Activated T-helper 1 cell treated with anti-CD3 and anti-CD28 coated beads, Interleukin-2, amount 50 U/mL, for 16 hours (primary cell): ENCODE measurements at places on chromosomes 3 and 15.

- no peak for DNase-seq
Measured at GRCh38 chr15:71133747-71134472, 18.6 kb downstream of the THSD4 start.

- DNase-seq = no peak
Measured at GRCh38 chr15:81882504-81882903, 163.3 kb downstream of the MEX3B start.

GRCh38 chr3:71144525-71145253 lies 438.8 kb downstream of the FOXP1 start:
- DNase-seq = no peak

DNA sequence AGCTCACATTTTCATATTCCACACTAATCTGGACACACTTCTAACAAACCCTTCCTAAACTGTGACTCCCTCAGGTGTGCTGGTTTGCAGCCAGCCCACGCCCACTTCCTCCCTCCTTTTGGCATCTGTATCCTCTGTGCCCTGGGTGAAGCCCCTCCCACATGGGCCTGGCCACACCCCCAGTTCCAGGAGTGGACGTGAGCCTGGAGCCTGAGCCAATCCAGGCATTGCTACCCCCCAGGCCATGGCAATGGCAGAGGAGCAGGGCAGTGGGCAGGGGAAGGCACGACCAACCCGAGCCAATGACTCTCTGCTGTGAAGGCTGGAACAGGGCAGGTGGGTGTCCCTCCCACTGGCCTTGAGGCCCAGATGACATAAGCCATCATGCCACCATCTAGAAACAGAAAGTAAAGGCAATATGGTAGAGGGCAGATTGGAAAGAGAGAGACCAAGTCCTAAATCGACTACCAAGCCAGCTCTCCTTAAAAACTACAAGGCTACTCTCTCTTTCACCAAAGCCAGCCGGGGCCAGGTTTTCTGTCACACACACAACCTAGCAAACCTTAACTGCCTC lies 18.6 kb downstream of the FAM174B start:
- DNase-seq = no peak

DNA sequence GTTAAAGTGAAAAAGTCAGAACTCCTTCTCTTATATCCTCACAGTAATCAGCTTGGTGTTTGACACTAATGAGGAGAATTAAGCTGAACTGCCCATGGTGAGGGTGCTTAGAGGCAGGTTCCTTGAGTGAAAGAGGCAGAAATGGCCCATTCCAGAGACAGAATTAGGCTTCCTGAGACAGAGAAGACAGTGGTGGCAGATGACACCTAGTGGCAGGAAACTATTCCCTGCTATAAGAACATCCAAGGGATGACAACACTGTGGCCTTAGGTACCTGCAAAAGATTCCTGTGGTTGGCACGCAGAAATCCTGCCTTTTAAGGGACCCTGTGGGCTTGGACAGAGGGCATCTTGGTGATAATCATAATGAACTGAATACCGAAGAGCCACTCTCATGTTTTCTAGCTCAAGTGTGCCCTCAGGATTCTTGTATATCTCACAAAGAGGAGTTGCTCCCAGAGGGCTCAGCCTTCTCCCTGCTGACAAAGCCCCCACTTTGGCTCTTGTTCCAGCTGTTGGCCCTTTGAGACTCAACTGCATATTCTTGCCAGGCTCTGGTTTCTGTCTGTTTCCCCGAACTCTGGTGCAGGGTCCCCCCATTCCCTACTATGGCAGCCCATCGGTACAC lies 56.0 kb downstream of the KBTBD12 start:
- no peak for DNase-seq

GRCh38 chr3:55678546-55679216 lies 191.6 kb upstream of the WNT5A start:
- no peak for DNase-seq

DNA sequence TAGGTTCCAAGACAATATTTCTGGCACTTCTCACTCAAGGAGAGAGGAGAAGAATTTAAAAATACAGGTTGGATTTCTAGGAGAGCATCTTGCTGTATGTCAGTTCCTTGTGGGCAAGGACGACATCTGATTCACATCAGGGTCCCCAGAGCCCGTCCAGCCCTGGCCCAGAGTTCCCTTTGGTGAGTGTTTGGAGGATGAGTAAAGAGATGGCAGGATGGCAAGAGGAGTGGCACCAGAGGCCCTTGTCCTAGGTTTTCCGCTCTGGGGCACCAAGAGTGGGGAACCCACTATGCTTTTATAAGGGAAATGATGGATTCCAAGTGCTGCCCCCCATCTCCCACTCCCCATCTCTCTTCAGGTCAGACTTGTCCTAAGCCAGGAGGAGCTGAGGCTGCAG lies 181.8 kb downstream of the TBC1D2B start:
- no peak for DNase-seq

DNA sequence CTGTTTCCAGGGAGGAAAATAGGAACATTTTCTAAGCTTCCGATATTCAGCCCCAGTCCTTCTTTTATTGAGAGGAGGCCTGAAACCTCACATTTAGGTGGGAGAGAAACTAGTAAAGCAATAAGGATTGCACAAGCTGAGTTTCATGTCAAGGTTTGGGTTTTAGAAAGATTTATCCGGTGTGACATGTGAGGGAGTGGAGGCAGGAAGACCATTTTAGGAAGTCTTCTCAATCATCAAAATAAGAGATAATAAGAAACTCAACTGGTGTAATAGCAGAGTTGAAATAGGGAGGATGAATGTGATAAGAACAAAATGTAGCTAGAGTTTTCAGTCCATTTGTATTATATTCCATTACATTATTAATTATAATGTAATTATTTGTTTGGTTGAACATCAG lies 27.7 kb upstream of the CLDN16 start:
- no peak for DNase-seq

DNA sequence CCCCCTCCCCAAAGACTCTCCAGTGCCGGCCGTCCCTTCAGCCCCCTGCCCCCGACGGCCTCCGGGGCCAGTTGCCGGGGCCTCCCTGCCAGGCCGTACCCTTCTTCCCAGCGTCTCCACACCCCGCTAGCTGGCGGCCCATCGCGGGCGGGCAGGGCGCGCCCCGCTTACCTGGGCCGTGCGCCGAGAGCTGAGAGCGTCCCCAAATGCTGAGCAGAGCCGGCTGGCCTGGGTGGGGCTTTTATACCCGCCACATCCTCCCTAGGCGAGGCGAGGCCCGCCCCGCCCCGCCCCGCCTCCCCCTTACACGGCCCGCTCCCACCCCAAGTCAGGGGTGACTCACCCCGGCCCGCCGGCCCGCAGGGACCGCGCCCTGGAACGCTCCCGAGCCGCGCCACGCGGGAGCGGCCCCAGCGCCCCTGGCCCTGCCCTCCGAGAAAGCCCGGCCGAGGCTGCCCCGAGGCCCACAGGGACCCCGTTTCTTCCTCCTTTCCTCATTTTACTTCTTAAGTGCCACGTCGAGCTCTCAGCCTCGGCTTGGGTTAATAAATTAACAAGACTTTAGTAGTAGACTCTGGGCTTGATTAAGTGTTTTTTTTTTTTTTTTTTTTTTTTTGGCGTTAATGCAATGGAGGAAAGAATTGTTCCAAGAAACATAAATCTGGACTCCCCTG lies at the start of gene ANXA2:
Gene ANXA2, minus strand, starts transcription at position 215 of the 674 bp plus-strand sequence. CDS start 11,911 bp downstream, outside the sequence.
- DNase-seq = peak; percentile 68

- DNase-seq = no peak
Measured at GRCh38 chr15:85457392-85457968, 77.1 kb downstream of the AKAP13 start.

GRCh38 chr3:28859897-28860296 lies 421.0 kb upstream of the RBMS3 start:
- DNase-seq = no peak
